ENCODE measurements at places on chromosomes 7 and 10. TPM values are rescaled to one million over a fixed set of nuclear protein-coding genes. Genes with fewer than 3 reads are reported as not detected.

Gene OPN1SW
- total RNA-seq: not detected

Gene CCDC172
- 2.9 TPM for total RNA-seq

Gene ABCB1
- 8.7 TPM for total RNA-seq

Gene TUBB8
- total RNA-seq: 0.24 TPM

Gene GNG11
- 35.6 TPM for total RNA-seq

Gene GARS1
- total RNA-seq: 68.1 TPM

Gene GIMAP5
- 10.1 TPM for total RNA-seq

Gene PLAU
- 20.5 TPM for total RNA-seq

Gene FAM171A1
- total RNA-seq: 2.4 TPM

Gene RADIL
- 1.2 TPM for total RNA-seq

Gene ZNF511
- total RNA-seq: 41.9 TPM

Gene NKX2-3
- total RNA-seq: not detected

Gene TFEC
- 16.6 TPM for total RNA-seq

Gene ZNF394
- total RNA-seq: 35.6 TPM

Gene SND1
- 101 TPM for total RNA-seq

Gene SPDYE1
- total RNA-seq: not detected

Gene CARD11
- total RNA-seq: 3.9 TPM

Gene KLF14
- total RNA-seq: 0.48 TPM

Gene FKBP6
- 0.72 TPM for total RNA-seq

Gene CYP26C1
- 0.24 TPM for total RNA-seq

Gene CYP3A4
- total RNA-seq: 0.72 TPM

Gene HMX2
- total RNA-seq: not detected

Gene RAPGEF5
- 131 TPM for total RNA-seq

Gene SKIDA1
- 10.1 TPM for total RNA-seq

Gene SPDYE8
- total RNA-seq: 0.48 TPM

Gene MRC1
- 25.3 TPM for total RNA-seq

Gene SORCS1
- 5.8 TPM for total RNA-seq

Gene SLC18A3
- total RNA-seq: not detected

Gene CPXM2
- 122 TPM for total RNA-seq

Gene AKR1D1
- total RNA-seq: 65.2 TPM

Gene CACNA2D1
- total RNA-seq: 33.5 TPM

Gene ASZ1
- total RNA-seq: 4.8 TPM

Gene ITGB8
- 51.3 TPM for total RNA-seq

Gene CAPZA2
- total RNA-seq: 203 TPM

Gene DNAH11
- total RNA-seq: 11.1 TPM

Gene UNCX
- total RNA-seq: not detected

Gene STAG3
- total RNA-seq: 1.9 TPM

Gene ASIC3
- 2.2 TPM for total RNA-seq

Gene SPDYE16
- 3.6 TPM for total RNA-seq

Gene KCNH2
- 25.3 TPM for total RNA-seq

Gene MYL10
- not detected for total RNA-seq

Gene KCND2
- total RNA-seq: 3.4 TPM

Gene CYP2C8
- 5.1 TPM for total RNA-seq

Gene FANK1
- total RNA-seq: 4.3 TPM

Gene TLX1
- 3.4 TPM for total RNA-seq

Gene ENTPD1
- total RNA-seq: 141 TPM

Gene PPP1R3C
- 189 TPM for total RNA-seq

Gene AMPH
- total RNA-seq: 2.4 TPM

Gene NPFFR1
- 1.2 TPM for total RNA-seq

Gene SLC25A40
- total RNA-seq: 66.7 TPM

Gene STOX1
- 0.24 TPM for total RNA-seq

Gene ACHE
- not detected for total RNA-seq

Gene SYNPO2L
- 1.9 TPM for total RNA-seq

Gene ENKUR
- 2.9 TPM for total RNA-seq

Gene LARP4B
- 32.7 TPM for total RNA-seq

Gene TEX47
- 1.2 TPM for total RNA-seq

Gene VSIR
- 19.0 TPM for total RNA-seq
